D721Med (cell line): ENCODE measurements at places on chromosomes 4 and X.

GRCh38 chr4:141659539-141659938 is 23.2 kb downstream of the IL15 start:
- DNase-seq, result no peak

DNA sequence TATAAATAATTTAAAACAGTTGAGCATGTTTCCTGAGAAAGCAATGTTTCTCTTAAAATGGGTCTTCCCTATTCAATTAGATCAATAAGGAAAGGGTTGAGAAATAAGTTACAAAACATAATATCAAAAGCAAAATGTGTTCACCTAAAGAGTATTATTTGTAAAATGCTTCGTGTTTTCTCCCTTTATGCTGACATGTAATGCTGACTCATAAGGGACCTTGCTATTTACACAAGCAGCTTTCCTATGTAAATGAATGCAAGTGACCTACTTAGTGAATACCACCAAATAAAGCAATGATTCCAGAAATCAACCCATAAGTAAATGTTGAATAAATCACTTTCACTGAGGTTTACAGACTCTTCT is 91.5 kb downstream of the ELOVL6 start:
- no peak for DNase-seq

DNA sequence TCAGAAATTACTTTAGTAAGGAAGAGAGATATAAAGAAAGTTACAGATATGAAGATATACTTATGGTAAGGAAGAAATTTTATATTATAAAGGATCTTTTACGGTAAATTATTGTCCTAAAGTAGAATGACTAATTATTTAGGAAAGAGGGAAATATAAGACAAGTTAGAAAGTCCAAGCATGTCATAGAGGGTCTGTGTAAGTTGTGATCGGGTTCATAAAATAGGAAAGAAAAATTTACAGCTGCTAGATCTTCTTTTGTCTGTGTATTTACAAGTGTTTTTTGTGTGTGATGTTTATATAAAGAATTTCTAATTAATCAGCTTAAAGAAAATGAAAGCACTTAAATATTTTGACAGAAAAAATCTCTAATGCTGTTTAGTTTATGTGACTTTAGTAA is 1054.9 kb upstream of the DIAPH2 start:
- no peak for DNase-seq

- DNase-seq, result no peak
These were observed 12.5 kb upstream of the PLK4 start for GRCh38 chr4:127868196-127868595.

DNA sequence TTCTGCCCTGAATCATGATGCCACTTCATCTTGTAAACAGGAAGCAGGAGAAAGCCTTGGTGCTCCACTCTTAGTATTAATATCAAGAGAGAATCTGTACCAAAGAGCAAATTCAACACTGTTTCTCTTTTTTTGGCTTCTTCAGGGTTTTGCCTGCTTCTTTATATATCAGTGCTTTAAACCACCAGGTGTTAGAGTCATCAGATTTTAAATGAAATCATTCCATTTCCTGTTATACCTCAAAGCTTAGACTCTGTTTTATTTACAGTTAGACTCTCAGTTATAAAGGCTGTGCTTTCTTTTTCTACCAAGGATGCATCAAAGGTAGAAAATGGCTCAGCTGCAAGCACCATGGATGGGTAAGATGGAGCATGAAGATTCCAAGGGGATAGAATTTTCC is 350.9 kb downstream of the CAMK2D start:
- no peak for DNase-seq

GRCh38 chr4:22607382-22607781 is 85.4 kb upstream of the GBA3 start:
- peak; percentile 22 for DNase-seq

- DNase-seq, result no peak
These were observed 1.3 kb upstream of the FHIP1A start for GRCh38 chr4:151407466-151408379.

DNA sequence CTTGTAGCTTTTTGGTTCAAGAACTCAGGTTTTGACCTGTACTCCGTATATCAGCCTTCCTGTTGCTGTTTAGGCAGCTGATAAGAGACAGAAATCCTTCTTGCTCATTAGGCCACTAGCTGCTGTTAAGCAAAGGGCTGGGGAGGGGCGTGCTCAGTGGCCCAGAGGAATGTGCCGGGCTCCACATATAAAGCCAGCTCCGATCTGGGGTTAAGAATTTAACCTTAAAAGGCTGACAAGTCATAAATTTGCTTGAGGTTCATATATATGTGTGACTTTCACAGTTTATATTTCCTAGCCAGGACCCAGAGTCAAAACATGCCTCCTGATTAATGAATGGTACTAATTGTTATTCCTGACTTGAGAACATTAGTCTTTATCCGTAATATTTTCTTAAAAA is 15.3 kb downstream of the GPC3 start:
- DNase-seq, result no peak

- no peak for DNase-seq
These were observed 30.5 kb upstream of the COL25A1 start for GRCh38 chr4:109332926-109333464.

- DNase-seq, result no peak
These were observed 84.5 kb downstream of the NHSL2 start for GRCh38 chrX:71995122-71995521.

- no peak for DNase-seq
These were observed 162.5 kb downstream of the BANK1 start for GRCh38 chr4:101952985-101953384.

DNA sequence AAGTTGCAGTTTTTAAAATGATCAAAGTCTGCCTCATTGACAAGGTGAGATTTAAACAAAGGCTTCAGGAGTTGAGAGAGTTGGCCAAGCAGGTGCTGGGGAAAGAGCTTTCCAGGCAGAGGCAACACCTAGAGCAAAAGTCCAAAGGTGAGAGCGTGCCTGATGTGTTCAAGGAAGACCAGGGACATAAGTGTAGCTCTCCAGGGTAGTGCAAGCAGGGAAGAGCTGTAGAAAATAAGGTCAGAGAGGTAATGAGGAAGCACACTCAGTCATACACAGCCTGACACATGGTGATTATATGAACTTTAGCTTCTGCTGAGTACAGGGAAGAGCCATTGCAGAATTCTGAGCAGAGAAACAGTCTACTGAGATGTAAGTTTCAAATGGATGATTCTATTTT is 265.0 kb upstream of the NWD2 start:
- no peak for DNase-seq

DNA sequence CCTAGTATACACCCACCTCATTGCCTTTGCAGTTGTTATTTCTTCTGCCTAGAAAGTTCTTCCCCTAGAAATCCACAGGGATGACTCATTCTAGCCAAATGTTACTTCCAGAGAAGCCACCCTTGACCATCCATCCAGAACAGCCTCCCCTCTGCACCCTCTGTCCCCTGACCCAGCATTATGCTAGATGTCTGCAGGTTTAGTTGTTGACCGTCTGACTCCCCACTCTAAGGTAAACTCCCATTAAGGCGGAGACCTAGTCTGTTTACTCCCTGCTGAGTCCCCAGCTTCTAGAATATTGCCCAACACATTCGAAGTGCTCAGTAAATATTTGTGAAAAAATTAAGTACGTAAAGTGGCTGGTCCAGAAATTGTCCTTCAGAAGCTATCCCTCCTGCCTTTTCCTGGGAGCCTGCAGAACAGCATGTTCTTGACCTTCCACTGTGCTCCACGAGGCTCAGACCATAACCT is 11.0 kb downstream of the SRD5A3 start:
- DNase-seq, result no peak

DNA sequence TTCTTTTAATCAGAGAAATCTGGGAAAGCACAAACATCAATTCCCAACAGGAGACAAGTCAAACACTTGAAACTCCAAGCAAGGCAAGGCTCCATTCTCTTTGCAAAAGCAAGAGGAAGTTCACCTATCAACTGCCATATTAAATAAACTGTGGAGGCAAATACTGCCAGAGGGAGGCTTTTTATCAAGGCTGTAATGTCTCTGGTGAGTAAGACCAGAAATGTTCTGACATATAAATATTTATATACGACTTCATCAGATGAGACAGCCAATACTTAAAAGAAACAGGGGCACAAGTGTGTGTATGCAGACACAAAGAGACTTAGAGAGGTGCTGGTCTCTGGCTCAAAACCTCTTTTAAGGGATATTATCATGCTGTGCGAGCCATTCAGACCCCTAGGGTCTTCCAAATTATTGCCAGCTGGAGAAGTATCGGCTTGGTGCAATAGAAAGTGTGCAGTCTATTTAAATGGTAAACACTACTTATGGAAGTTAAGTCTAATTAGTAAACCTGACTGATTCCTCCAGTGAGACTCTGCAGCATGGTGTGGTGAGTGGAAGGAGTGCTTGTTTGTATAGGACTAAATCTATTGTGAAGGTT is 24.4 kb downstream of the DCX start:
- no peak for DNase-seq

DNA sequence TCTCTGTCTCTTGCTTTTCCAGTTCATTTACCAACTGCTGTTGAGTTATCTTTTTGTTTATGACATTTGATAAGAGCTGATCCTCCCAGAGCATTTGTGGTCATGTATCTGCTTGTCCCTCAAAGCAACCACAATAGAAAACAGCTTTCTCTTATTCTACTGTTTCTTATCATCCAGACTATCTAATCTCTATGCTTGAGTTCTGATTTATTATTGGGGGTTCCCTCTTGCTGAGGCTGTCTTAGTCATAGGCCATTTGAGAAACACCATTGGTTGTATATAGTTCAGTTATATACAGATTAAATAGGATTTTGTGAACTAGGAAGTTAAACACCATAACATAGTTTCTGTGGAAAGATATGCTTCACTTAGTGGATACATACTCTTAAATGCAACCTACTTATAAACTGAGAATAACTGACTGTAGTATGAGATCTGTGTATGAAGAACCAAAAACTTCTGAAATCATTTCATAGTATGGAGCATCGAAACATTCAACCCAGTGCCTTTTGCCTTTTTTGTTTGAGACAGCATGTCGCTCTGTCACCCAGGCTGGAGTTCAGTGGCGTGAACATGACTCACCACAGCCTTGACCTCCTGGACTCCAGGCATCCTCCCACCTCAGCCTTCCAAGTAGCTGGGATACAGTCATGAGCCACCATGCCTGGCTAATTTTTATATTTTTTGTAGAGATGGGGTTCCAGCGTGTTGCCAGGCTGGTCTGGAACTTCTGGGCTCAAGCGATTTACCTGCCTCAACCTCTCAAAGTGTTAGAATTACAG is 75.8 kb downstream of the STIM2 start:
- DNase-seq, result no peak

DNA sequence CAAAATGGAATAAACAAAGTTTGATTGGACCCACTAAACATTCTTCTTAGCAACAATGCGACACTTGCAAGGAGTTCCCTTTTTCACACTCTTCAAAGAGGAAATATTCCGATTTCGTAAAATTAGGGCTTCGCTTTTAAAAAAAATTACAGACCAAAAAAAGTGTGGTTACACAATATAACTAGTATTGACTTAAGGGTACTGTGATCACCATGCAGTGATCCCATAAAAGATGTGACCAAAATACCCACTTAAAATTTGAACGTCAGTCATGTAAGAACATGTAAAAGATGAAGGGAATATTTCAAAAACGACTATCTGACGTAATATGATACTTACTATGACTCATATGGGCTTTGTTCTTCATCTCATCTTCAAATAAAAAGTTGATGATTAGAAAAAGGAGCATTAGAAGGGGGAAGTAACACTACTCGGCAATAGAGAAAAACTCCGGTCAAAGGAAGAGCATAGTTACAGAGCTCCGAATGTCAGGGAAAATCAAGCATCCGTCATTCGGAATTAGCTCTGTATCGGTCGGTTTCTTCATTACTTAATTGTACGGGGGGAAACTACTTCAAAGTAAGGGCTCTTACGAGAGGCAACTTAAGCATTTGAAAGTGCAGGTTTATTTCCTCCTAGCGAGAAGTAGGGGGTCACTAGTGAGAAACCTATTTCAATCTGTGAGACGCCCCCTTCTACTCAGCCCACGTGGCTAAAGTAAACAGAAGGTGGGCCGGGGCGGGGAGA is 1.3 kb upstream of the TET2 start:
- DNase-seq, result no peak

GRCh38 chrX:129769467-129770154 is 10.1 kb upstream of the SASH3 start:
- no peak for DNase-seq

- no peak for DNase-seq
These were observed 663.2 kb upstream of the HTR2C start for GRCh38 chrX:113920661-113921060.

DNA sequence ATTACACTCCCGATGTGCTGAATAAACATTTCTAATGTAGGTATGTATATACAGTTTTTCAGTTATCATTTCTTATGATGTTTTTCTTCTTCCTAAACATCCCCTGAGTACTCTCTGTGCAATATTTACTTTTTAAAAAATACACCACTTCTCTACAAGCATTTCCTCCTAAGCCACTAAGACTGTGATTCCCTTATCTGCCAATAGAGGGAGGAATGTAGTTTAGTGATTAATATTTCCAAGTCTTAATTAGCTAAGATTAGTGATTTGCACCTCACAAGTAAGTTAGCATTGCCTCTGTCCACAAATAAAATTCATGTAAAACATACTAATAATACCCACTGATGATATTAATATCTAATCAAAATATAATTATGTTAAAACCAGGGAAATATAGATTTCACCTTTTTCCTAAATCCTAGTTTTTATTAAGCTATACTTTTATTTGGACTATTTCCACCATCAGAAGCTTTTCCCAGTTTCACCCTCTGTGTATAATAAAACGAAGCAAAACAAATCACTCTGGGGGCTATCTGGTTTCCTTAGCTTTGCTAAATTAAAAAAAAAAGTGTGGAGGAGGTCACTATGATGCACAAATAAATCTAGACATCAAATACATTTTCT is 909.1 kb downstream of the FAT4 start:
- DNase-seq, result no peak

DNA sequence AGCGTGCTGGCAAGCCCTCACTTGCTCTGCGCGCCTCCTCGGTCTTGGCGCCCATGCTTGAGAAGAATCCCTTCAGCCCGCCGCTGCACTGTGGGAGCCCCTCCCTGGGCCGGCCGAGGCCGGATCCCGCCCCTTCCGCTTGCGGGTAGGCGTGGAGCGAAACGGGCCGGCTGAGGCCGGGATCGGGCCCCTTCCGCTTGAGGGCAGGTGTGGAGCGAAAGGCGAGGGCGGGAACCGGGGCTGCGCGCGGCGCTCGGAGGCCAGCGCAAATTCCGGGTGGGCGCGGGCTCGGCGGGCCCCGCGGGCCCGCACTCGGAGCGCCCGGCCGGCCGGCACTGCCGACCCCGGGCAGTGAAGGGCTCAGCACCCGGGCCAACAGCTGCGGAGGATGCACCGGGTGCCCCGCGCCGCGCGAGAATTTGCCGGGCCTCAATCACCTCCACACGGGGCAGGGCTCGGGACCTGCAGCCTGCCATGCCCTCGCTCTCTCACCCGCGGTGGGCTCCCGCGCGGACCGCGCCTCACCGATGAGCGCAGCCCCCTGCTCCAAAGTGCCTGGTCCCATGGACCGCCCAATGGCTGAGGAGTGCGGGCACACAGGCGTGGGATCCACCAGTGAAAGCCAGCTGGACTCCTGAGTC is 58.1 kb upstream of the GBA3 start:
- DNase-seq, result no peak
